ENCODE measurements at places on chromosomes 13 and 19. TPM values are rescaled to one million over a fixed set of nuclear protein-coding genes. Genes with fewer than 3 reads are reported as not detected.

Gene RASIP1
- total RNA-seq, result 3.4 TPM

Gene N4BP2L1
- 0.81 TPM for total RNA-seq

Gene NANOS3
- total RNA-seq, result not detected

Gene SELENOV
- total RNA-seq, result not detected

Gene CGB7
- not detected for total RNA-seq

Gene ZNF221
- 7.5 TPM for total RNA-seq

Gene NLRP5
- total RNA-seq, result not detected

Gene TMEM259
- total RNA-seq, result 140 TPM

Gene URAD
- not detected for total RNA-seq

Gene DNAJB1
- 45.2 TPM for total RNA-seq
